Stimulated activated CD8-positive, alpha-beta memory T cell treated with anti-CD3 and anti-CD28 coated beads, Interleukin-7, amount 100 ng/mL, for 1 hour (primary cell): ENCODE measurements at places on chromosomes 5 and 9.

DNA sequence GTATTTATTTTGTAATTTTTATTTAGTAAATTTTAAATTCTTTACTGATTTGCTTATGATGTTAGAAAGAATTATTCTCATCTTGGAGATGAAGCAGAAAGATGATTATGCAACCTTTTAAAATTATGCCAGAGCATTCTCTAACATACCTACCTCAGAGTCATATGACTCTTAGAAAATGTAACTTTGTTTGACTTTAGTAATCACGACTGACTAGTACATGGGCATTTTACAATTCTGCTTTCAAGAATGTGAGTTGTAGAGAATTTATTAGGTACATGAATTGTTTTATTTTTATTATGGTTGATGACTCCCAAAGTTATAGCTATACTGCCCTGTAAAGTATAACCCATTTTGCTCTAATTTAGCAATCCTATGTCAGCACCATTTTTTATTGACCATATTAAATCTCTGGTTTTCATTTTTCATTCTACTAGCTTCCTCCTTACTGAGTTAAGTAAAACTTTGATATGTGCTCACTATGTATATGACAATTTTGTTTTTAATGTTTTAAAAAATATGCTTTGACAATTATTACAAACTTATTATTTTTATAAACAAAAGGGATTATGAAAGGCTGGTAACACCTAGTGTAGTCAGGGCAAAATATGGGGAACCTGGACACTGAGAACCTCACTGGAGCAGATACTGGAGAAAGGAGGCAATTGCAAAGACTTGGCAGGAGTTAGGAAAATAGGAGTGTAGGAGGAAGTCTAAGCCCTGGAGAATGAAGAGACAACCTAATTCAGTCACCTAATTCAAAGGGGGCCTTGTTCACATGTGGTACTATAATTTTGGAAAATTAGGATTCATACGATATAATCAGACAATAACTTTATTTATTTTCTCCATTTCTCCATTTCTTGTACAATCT lies 249.7 kb upstream of the DAB2 start:
- no peak for DNase-seq

GRCh38 chr5:157671592-157672330 lies 428 bp downstream of the C5orf52 start:
- DNase-seq = no peak

- DNase-seq = no peak
These were observed 298.6 kb downstream of the PARP8 start for GRCh38 chr5:50964746-50965653.

DNA sequence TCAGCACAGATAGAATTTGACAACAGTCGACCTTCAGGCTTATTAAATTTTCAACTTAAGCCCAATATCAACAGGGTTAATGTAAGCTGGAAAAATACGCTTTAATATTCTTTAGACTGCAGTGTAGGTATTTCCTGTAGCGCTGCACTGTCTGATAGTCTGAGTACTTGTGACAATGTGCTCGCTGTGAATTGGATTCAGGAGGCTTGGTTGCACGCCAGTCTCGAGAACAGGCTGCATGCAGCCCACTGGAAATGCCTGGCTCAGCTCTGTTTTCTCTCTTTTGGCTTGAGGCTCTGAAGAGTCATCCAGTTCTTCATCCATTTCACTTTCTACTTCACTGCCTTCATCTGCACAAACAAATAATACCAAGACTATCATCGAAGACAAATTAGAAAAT lies 300.9 kb downstream of the RFX3 start:
- no peak for DNase-seq

DNA sequence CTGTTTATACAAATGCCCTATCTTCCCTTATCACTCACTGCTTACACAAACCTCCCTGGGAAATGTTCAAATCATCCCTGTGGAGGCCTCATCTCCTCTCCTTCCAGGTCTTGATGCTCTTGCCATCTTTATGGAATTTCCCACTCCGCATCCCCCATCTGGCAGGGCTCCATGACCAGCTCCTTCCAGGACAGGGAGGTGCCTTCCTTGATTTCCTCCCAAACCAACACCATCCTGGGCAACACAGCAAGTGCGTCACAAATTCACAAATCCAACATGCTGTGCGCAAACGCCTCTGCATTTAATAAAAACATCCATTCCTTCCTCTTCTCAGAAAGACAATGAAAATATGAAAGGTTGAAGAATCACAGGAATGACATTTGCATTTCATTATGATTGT lies 51.7 kb downstream of the EPB41L4A start:
- DNase-seq = no peak

GRCh38 chr9:68913054-68913453 lies 100.9 kb downstream of the PRKACG start:
- no peak for DNase-seq

GRCh38 chr5:159547466-159548195 lies 217.3 kb upstream of the IL12B start:
- no peak for DNase-seq

DNA sequence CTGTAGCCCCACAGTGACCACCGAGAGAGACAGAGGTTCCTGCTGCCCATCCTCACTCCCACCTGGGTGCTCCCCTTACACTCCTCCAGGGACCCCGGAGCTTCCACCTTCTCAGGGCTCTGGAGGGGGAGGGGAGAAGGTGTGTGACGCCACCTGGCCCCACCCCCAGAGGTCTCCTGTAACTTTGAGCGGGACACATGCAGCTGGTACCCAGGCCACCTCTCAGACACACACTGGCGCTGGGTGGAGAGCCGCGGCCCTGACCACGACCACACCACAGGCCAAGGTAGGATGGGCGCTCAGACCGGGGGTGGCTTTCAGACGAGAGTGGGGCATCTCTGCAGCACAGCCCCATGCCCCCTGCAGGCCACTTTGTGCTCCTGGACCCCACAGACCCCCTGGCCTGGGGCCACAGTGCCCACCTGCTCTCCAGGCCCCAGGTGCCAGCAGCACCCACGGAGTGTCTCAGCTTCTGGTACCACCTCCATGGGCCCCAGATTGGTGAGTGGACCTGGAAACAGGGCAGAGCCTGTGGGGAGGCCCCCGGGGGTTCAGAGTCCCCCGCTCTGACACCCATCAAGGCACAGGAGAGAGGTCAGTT lies 4.5 kb downstream of the MAMDC4 start:
- DNase-seq = no peak

DNA sequence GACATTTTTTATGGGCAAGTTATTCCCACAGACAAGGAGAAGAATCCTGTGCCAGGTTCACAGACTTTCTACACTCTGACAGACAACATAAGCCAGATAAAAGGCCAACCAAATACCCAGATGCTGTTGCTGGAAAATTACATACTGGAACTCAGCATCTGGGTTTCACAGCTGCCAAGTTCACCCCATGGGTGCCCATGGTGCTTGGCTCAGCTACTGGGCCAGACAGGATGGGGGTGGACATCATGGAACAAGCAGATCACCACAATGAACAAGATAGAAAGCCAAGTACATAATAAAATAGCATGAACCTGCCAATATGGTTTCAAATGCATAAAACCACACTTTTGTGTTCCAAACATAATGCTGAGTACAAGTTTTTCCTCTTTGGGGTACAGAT lies 999.8 kb downstream of the NR2F1-AS1 start:
- DNase-seq = no peak

DNA sequence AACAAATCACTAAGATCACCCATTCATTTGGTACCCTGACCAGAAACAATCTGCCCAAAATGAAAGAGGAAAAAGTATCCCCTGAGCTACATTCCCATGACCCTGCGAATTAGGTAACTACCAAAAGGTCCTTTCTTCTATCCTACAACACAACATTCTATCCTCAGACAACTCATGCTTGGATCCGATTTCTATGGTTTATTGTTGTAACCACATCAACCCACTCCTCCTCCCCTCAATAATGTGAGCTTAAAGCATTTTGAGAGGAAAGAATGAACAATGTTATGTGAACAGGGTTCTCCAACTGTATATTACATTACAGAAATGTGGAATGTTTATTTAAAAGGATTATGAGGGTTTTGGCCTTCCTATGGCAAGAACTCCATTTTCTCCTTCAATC lies 4.0 kb downstream of the SLC35D2 start:
- no peak for DNase-seq

GRCh38 chr5:35117967-35118366 lies 70.2 kb upstream of the AGXT2 start:
- DNase-seq = no peak

GRCh38 chr5:116374434-116374852 lies 200.2 kb downstream of the SEMA6A start:
- DNase-seq = no peak

DNA sequence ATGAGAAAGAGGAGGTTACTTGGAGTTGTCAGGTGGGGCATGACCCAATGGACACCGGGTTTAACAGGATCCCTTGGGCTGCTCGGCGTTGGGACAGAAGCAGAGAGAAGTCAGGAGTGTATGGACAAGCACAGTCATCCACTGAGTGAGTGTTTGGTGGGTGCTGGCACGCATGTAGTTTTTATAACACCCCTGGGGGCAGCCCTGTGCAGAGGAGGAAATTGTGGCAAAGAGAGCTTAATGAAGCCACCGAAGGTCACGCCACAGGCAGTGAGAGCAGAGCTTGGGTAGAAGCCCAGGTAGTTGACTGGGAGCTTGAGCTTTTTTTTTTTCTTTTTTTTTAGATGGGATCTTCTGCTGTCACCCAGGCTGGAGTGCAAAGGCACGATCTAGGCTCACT lies 43.2 kb upstream of the IER5L start:
- DNase-seq = no peak

GRCh38 chr5:55347786-55348185 lies 40.0 kb downstream of the MTREX start:
- no peak for DNase-seq

DNA sequence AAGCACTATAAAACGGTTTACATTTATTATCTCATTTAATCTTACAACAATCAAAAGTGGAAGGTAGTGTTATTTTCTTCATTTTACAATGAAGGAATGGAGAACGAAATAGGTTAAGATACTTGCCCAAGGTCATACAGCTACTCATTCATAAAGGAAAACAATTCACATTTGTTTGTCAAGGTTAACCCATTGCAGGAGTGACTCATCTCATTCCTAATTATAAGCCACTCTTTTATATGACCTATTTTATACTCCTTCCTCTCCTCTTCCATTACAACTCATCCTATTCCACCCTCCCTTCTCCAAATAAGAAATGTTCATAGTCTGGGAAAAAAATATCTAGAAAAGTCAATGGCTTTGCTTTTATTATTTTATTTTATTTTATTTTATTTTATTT lies 29.6 kb downstream of the CRHBP start:
- no peak for DNase-seq

GRCh38 chr5:103808464-103809106 lies 246.0 kb upstream of the NUDT12 start:
- no peak for DNase-seq

- DNase-seq = no peak
These were observed 205.1 kb upstream of the SGCD start for GRCh38 chr5:156121882-156122281.

GRCh38 chr9:107481035-107481434 lies 8.5 kb downstream of the KLF4 start:
- DNase-seq = no peak

- no peak for DNase-seq
These were observed 25.4 kb downstream of the MRPL22 start for GRCh38 chr5:154966081-154966841.

DNA sequence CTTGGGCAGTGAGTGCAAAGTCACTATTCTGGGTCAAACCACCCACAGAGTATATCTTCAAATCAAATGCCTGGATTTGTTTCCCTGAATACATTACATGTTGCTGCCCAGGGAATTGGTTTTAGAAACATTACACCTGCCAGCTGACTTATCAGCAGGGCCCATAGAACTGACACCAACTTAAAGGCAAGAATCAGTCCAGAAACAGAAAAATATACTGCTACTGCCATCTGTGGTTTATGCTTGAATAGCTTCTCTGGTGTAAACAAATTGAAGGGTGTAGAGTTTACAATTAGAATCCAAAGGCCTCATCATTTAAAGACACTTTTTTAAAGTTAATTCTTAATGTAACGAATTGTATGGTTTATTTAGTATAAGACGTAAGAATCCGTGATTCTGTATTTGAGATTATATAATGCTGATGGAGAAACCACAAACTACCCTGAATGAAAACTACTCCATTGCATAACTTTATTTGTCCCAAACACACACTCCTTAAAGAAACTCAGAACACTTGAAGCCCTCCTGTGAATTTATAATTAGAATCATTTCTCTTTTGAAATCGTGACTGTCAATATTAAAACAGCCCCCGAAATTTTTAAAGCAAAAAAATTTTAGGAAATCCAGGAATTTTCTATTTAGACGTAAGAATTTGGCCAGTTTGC lies 6.2 kb downstream of the NR6A1 start:
- no peak for DNase-seq

GRCh38 chr9:136244122-136244968 lies 1.3 kb downstream of the QSOX2 start:
- no peak for DNase-seq

DNA sequence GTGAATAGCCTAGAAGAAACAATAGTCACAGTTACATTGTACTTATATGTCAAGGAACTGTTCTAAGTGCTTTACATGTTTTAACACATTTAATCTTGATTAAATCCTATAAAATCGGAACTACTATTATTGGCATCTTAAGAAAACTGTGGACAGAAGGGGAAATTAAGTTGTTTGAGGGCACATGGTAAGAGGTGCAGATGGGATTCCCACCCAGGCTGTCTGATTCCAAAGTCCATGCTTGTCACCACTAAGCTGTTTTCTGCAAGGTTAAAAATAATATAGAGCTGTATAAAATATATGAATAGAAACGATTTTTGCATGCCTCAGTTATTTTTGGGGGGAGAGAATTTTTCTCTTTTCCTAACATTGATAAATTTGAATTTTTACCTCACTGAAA lies 194.6 kb upstream of the KLF9 start:
- DNase-seq = no peak

DNA sequence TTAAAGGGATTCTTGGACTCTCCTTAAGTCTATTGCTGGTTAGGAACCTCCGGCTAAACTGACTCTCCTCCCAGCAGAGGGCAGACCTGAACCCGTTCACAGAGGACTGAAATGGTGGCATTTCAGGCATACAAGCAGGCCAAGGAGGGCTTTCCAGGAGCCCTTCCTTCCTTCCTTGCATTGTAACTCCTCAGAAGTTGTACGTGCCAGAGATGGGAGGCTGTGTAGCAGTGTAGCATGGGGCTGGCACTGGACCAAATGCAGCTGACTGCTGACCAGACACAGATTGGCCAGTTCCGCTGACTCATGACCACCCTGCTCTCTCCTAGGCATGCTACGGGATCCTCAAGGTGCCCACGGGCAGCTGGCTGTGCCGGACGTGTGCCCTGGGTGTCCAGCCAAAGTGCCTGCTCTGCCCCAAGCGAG lies 36.4 kb downstream of the JADE2 start:
- DNase-seq = no peak

- DNase-seq = no peak
These were observed 136.9 kb downstream of the SIL1 start for GRCh38 chr5:139061274-139061673.

DNA sequence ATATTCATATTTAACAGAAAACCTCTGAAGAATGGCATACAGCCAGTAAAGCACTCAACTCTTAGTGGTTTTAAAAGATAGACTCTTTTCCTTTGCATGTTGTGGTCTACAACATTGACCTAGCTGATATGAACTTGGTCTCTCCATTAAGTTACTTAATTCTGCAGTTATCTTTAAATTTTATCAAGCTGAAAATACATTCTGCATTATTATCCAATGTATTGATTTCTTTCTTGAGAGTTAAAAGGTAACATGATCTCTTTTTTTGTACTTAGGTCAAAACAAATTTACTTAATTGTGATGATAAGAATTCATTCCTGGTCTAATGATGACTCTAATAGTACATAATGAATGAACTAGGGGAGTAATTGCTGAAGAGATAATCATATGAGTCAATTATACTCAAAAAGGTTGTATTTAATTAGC lies 132.9 kb downstream of the STARD4 start:
- no peak for DNase-seq
